ENCODE measurements at places on chromosomes 1 and 21. TPM values are rescaled to one million over a fixed set of nuclear protein-coding genes. Genes with fewer than 3 reads are reported as not detected.
A peak's percentile ranks its signal among the peaks of the same experiment; 100 is the strongest.

DNA sequence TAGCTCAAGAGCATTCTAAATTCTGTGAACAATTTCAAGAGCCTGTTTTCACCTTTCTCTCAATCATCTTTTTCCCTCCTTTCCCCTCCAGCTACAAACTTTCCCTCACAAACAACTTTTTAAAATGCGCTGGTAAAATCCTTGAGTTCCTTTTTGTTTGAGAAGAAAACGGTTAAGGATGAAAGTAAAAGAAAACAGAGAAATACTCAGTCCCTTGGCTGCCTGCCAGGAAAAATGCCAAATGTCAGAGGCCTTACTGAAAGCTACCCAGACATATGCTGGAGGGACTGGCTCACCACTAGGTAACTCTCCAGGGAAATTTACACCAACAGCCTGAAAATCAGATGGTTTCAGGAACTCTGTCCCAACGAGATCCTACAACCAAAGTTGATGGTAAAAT is 11.0 kb upstream of the SERBP1 start:
- no peaks in the 10 kb centered on the region for H3K27me3 ChIP-seq
- DNase-seq = no peak
- no peak overlapping the region for H3K27ac ChIP-seq
- no peaks in the 10 kb centered on the region for H3K36me3 ChIP-seq
- H3K4me3 ChIP-seq = no peak overlapping the region
- H3K4me1 ChIP-seq = peaks cover 5% of the 10 kb centered on the region

DNA sequence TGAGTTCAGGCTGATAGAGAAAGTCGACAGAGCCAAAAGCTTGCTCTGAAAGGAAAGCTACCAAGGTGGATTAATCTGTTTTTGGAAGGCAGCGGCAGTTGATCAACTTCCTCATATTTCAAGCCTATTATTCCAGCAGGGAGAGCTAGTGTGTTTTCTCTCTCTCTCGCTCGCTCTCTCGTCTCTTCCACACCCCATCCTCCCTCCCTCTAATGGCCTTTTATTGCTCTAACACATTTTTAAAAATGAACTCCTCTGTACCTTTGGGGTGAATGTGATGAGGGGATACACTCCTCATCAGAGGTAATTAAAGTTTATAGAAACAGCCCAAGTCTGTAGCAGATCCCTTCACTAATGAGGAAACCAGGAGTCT is 126.4 kb downstream of the CLIC6 start:
- H3K36me3 ChIP-seq = peaks cover 75% of the 10 kb centered on the region
- H3K4me1 ChIP-seq = peaks cover 2% of the 10 kb centered on the region
- no peaks in the 10 kb centered on the region for H3K27me3 ChIP-seq
- no peak overlapping the region for H3K4me3 ChIP-seq

Gene MIXL1
- total RNA-seq = not detected

Gene SLC44A5
- not detected for total RNA-seq

DNA sequence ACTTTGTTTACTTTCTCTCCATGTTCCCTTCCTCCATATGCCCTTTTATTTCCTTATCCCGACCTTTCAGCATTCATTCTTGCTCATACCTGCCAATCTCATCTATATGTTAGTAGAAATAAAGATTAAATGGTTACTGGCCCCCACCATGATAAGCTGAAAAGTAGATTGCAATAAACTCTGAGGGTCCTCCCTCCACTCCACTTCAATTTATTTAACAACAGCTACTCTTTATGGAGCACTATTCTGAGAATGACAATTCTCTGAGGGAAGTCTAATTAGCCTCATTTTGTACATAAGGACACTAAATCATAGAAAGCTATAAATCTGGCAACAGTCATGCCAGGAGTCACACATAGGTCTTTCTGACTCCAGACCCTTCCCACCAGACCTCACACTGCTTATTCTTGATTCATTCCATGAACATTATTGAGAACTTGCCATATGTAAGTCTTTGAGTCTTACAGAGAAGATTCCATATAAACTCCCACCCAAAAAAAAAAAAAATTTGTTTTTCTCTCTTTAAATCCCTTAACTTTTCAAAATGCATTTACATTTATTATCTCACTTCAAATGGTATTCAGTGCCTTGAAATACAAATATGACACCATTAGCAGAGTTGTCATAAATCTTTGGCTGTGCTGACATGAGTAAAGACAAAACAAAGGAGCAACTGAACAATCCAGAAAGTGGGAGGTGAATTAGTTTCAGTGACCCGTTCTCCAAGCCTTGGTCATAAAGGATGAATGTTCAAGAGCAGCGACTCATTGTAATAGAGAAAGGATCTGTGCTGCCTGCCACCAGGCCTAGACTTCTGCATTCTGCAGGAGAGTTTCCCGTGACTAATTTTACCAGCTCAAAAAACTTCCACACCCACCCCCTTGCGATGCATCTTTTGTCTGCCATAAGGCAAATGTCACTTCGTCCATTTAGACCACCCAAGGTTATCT is 28.5 kb downstream of the PALMD start:
- H3K27me3 ChIP-seq = peaks cover 9% of the 10 kb centered on the region
- H3K4me3 ChIP-seq = no peak overlapping the region
- H3K4me1 ChIP-seq = no peaks in the 10 kb centered on the region
- no peak for DNase-seq

DNA sequence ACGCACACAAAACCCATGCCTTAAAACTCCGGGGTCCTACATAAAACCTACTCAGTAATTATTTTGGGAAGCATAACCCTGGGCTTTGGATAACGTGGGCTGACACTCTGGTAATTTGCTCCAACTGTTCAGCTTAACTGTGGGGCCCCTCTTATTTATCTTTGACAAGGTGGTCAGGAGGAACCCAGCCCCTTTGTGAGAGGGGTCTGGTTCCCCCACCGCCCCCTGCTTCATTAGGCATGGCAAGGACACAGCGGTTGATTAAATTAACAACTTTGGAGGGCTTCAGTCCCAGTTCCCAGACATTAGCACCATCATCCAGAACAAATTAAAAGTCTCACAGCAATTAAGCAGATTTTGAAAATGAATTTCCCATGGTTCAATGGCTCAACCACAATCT is 14.7 kb downstream of the WLS start:
- no peak overlapping the region for H3K4me3 ChIP-seq
- no peak for DNase-seq
- peaks cover 2% of the 10 kb centered on the region for H3K27me3 ChIP-seq
- H3K27ac ChIP-seq = no peak overlapping the region
- peaks cover 4% of the 10 kb centered on the region for H3K4me1 ChIP-seq

DNA sequence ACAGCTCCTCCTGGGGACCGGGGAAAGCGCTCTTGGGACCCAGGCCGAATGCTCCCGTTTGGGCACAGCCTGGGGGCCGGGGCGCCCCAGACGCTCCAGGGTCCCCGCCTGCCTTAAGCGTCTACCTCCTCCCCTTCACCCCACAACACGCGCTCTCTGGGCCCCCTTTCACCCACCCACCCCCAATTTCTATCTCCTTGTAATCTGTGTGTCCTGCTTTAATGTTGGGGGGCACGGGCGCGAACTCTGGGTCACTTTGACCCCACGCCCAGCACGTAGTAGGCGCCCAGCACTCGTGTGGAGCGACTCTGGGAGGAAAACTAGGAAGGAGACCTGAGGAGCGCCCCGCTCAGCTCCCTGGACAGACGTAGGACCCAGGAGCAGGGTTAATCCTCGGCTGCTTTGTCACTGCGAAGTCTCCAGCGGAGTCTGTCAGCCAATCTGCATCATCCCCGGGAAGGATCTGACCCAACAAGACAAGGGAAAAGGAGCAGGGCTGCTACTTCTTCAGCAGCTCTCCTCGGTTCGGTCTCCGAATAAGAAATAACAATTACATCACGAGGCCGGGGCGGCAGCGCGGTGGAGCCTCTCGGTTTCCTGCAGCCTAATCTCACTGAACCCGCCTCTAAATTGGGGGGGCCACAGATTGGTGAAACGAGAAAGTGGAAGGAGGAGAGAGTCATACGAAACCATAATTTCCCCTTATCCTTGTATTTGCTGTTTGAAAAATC is 757 bp upstream of the NRIP1 start:
- H3K4me1 ChIP-seq = peaks cover 36% of the 10 kb centered on the region
- peak; percentile 54 for DNase-seq
- H3K4me3 ChIP-seq = peak overlapping the region; percentile 93
- H3K27me3 ChIP-seq = peaks cover 52% of the 10 kb centered on the region
- H3K27ac ChIP-seq = peak overlapping the region; percentile 87

GRCh38 chr1:152774875-152775274 is at the start of gene LCE1F:
TSS of gene LCE1F (plus strand) at chr1:152775140. CDS start at chr1:152776372, 1,232 bp downstream.
- no peaks in the 10 kb centered on the region for H3K36me3 ChIP-seq
- H3K4me1 ChIP-seq = no peaks in the 10 kb centered on the region
- no peak within 1 kb of the TSS for H3K4me3 ChIP-seq
- no peak within 1 kb of the TSS for H3K27ac ChIP-seq
- H3K27me3 ChIP-seq = no peaks in the 10 kb centered on the region
- DNase-seq = no peak

Gene MAP3K7CL
- 3.3 TPM for total RNA-seq

DNA sequence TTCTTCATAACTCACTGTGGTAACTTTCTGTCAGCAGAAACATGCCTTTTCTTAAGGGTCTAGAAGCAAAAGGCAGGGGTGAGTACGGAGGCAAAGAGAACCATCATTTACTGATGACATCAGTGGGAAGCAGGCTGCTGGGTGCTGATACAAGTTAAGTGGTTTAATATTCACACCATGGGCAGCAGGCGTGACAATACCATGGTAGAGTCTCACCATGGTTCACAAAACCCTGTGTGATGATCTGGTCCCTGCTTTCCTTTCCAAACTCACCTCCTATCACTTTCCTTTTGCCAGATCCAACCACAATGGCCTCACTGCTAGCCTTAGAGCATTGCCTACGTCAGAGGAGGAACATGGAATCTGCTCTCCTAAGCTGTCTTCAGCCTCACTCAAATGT is 8.7 kb downstream of the MAB21L3 start:
- H3K4me3 ChIP-seq = no peak overlapping the region
- H3K36me3 ChIP-seq = no peaks in the 10 kb centered on the region
- peaks cover 31% of the 10 kb centered on the region for H3K27me3 ChIP-seq
- DNase-seq = no peak

- no peak overlapping the region for H3K27ac ChIP-seq
- no peak overlapping the region for H3K4me3 ChIP-seq
- no peak for DNase-seq
- H3K4me1 ChIP-seq = no peaks in the 10 kb centered on the region
Observed at GRCh38 chr1:43005460-43006361, 47.0 kb upstream of the SLC2A1 start.

Gene E2F2
- total RNA-seq = 17.2 TPM

GRCh38 chr1:33147997-33148314 is 33.9 kb downstream of the TRIM62 start:
- no peak for DNase-seq
- no peak overlapping the region for H3K4me3 ChIP-seq
- H3K27ac ChIP-seq = no peak overlapping the region
- H3K4me1 ChIP-seq = peaks cover 2% of the 10 kb centered on the region
- no peaks in the 10 kb centered on the region for H3K27me3 ChIP-seq

DNA sequence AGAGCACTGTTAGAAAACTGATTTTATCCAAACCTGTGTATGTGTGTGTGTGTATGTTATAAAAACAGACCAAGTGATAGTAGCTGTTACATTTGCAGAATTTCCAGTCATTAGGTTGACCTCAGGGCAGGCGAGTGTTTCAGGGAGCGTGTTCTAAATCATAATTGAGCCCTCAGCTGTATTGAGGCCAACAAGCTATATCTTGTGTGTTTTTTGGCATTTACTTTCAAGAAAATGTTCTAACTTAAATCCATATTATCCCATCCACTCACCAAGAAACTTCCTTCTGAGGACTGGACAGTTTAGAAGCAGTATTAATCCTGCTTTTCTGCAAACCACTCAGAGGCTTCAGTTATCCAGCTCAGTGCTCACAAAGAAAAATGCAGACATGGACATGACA is 12.0 kb downstream of the DDAH1 start:
- peaks cover 4% of the 10 kb centered on the region for H3K27me3 ChIP-seq
- H3K4me1 ChIP-seq = no peaks in the 10 kb centered on the region
- H3K27ac ChIP-seq = no peak overlapping the region
- DNase-seq = no peak
- no peak overlapping the region for H3K4me3 ChIP-seq
- no peaks in the 10 kb centered on the region for H3K36me3 ChIP-seq
